Mucosa of gallbladder (tissue), 1 donor: ENCODE measurements at places on chromosomes 3 and 15. TPM values are rescaled to one million over a fixed set of nuclear protein-coding genes. Genes with fewer than 3 reads are reported as not detected.

TASOR gene
- 58.4 TPM for total RNA-seq

IL17RC gene
- 33.3 TPM for total RNA-seq

CRYBG3 gene
- 17.7 TPM for total RNA-seq

GPR149 gene
- not detected for total RNA-seq

NT5DC2 gene
- 20.3 TPM for total RNA-seq

FEZF2 gene
- total RNA-seq, result not detected

TMEM207 gene
- total RNA-seq, result not detected

PLA2G4B gene
- 20.7 TPM for total RNA-seq

POLQ gene
- total RNA-seq, result 0.37 TPM

SERPINI2 gene
- total RNA-seq, result 0.23 TPM

C3orf33 gene
- 4.1 TPM for total RNA-seq

SLC38A3 gene
- 2.2 TPM for total RNA-seq

GOLGA6D gene
- total RNA-seq, result 0.12 TPM

C3orf85 gene
- total RNA-seq, result not detected

WNT7A gene
- 4.7 TPM for total RNA-seq
